ENCODE measurements at places on chromosomes 2 and 18.

GRCh38 chr2:27709326-27709725 lies 45.6 kb downstream of the SLC4A1AP start:
- DNase-seq = no peak

DNA sequence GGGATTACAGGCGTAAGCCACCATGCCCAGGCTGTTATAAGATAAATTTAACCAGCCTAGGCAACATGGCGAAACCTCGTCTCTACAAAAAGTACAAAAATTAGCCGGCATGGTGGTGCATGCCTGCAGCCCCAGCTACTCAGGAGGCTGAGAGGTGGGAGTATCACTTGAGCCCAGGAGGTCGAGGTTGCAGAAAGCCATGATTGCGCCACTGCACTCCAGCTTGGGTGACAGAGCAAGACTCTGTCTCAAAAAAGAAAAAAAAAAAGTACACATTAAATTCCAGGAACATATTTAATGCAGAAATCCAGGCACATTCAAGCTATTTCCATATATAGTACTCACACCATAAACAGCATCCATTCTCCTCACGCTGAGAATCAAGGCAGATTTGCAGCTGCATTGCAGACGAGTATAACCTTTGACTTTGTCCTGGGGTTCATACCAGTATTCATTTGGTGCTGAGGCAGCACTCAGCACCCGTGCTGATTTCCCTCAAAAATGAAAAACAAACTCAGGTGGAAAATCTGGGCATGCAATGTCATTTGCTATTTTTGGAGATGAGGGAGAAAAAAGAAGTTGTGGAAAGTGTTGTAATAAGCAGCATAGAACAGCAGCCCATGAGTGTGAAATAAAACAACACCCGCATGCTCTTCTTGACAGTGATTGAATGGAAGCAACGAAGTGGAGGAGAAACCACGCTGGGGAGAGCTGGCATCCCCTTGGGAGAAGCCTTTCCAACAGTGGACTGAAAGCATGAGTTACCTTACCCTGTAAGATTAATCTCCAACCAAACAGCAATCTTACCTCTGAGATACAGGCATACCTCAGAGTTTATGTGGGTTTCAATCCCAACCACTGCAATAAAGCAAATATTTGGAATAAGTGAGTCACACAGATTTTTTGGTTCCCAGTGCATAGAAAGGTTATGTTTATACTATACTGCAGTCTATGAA lies 46.8 kb upstream of the ANXA4 start:
- DNase-seq = no peak

DNA sequence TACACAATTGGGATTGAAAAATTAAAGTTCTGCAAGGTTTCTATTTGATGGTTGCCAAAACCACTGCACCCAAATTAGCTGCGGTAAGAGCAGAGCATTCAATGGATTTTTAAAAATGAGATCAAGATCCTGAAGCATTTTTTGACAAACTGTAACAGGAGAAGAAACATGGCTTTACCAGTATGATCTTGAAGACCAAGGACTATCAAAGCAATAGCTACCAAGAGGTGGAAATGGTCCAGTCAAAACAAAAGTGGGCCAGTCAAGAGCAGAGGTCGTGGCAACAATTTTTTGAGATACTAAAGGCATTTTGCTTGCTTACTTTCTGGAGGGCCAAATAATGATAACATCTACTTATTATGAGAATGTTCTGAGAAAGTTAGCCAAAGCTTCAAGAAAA lies 186.8 kb downstream of the RDH14 start:
- no peak for DNase-seq

DNA sequence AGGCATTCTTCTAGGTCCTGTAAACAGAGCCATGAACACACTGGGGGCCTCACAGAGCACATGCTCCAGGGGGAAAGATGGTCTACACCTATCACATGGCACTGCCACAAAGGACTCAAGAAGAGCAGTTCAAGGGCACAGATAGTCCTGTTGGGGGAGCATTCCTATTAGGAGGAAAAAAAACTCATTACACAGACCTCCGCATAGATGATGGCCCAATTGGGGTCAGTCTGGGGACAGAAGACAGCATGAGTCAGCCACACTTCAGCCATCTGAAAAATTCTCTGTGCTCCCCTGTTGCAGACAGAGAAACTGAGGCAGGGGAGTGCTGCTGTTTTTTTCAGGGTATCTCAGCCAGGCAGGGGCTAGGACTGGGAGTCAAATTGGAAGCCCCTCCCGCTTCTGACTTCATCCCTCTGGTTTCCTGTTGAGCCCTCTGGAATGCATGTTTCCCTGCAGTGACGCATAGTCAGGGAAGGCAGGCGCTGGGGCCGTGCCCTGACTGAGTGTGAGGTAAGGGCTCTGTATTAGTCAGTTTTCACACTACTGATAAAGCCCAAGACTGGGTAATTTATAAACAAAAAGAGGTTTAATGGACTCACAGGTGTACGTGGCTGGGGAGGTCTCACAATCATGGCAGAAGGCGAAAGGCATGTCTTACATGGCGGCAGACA lies 67.9 kb downstream of the RHOB start:
- no peak for DNase-seq

DNA sequence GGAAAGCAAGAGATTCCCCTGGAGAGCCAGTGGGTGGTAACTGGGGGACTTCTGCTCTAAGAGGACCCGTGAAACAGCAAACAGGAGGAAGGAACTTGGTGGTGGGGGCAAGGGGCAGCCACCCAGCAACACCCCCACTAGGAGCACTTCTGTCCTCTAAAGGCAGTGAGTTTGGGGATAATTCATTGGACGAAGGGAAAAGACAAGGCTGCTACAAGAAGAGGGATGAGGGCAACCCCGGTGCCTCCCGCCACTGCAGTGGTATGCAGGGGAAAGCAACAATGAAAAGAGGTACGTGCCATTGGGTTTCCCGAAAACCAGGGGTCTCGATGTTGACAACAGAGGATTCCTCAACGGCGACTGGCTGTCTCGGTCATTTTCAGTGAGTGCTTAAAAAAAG lies 9.1 kb downstream of the RPL31 start:
- DNase-seq = no peak

DNA sequence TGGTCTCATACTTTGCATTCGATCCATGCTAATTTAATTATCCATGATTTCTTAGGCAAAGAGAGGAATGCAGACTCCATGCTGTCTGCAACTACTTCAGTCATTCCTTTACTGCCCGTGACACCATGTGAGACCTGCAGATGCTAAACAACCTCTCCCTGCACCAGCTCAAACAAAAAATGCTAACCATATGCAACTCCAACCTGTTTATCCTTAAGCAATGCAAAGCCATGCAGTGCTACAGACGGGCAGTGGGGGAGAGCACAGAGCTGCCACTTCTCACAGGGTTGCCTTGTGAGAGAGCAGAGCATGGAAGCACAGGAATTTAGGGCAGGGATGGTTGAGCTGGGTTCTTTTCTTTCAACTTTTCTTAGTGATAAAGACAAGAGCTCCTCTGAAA lies 74.9 kb upstream of the KLHL14 start:
- DNase-seq = no peak

- DNase-seq = peak; percentile 74
Observed at GRCh38 chr18:35477497-35477896, 20.3 kb downstream of the INO80C start.

DNA sequence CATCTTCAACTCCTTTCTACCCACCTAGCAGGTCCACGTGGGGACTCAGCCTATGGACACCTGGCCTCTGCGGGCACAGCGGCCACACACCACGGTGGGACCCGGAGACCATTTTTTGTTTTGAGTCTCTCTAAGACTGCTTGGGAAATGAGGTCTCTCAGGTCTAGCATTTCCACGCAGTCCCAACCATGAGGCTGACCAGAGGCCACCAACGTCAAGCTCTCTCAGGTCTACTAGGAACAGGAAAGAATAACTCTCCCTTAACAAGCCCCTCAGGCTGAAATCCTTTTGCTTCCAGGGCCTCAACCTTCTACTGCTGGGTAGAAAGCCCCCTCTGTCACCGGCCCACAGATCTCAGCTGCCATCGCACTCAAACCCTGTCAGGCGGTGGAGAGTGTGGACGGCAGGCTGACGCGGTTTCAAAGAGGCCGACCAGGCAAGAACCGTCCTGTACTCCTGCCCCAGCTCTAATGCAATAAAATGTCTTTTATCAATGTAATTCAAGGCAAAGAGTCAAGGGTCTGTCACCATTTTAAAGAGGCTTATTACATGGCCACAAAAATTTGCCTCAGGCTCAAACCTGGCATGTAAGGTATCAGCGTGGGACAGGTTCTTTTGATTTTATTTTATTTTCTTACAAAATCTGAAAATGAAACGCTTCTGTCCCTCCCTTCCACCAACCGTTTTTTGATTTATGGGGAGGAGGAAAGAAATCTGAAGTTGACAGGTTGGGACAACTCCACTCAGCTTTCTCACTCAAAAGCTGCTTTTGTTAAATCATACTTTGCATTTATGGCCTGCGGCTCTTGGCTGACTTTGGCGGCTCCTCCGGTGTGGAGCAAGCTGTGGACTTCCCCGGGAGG lies 74.0 kb downstream of the BCL11A start:
- no peak for DNase-seq

GRCh38 chr18:50797142-50797541 lies 22.7 kb downstream of the MRO start:
- DNase-seq = no peak

GRCh38 chr2:82226441-82226840 lies 1921.9 kb upstream of the LRRTM1 start:
- DNase-seq = no peak

DNA sequence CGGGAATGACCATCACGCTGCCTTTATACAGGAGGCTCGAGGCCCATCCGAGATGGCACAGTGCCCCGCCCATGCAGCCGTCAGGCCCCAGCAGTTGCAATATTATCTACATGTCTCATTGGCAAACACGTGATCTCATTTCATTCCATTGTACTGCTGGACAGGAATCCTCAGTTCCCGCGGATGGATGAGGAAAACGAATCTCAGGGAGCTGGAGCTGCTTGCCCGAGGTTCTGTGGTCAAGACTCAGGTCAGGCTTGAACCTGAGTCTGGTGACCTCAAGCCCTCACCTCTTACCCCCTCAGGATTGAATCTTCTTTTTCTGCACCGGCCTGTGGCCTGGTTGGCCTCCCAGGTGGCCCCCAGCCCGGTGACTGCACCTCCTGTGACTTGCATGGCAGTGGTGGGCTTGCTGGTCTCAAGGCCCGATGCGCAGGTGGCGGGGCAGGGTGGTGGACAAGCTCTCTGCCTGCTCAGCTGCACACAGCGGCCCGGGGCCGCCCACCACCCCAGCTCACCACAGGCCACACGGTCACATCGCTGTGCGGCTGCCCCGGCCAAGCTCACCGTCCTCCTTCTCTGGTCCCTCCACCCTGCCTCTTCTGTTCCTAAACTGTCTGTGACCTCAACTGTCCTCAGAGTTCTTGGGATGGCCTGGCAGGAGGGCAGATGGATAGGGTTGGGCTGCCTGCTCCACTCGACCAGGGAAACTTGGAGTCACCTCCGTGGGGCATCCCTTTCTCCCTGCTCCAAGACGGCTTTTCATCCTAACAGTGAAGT lies 52.0 kb upstream of the HS6ST1 start:
- DNase-seq = no peak

DNA sequence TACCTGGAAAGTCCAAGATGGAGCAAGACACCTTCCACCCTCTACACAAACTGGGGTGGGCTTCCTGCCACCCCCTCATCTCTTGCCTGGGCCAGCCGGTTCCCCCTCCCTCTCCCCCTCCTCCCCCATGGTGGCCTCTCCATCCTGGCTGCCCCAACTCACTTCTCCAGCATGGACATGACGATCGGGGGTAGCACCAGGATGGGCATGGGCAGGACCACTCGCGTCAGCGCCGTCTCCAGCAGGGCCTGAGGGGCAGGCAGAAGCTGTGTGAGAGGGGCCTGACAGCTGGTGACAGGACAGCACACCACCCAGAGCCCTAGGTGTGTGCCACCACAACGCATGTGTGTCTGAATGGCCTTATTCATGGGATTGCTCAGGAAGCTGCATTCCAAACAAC lies 51.0 kb downstream of the EMX1 start:
- DNase-seq = no peak

DNA sequence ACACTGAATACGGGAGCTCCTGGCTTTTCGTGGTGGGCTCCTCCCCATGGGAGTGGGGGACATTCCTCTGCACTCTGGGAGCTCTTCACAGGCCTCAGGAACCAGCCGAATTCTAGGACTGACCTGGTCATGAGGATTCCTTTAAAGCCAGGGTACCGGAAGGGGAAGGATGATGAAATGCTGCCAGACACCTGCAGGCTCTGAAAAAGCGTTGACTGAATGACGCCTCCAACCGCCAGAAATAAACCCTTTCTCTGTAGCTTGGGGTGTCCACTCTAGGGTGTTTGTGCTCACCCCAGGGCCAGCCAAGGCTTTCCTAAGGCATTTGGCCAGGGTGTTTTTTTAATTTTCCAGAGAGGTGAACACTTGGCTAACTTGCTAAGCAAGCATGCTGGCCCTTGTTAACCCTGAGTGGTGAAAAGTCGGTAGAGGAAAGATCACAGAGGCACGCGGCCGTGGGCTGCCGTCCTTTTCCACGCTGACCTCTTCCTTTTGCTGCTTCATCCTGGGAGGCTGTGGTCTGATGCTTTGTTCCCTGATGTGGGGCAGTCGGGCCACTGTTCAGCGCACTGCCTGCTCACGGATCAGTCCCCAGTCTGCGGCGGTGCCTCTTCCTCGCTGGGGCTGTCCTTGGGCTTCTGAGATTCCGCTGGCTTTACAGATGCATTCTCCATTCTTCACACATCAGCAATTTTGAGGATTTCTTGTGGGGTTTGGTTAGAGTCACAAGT lies 32.0 kb downstream of the IMPA2 start:
- DNase-seq = no peak

DNA sequence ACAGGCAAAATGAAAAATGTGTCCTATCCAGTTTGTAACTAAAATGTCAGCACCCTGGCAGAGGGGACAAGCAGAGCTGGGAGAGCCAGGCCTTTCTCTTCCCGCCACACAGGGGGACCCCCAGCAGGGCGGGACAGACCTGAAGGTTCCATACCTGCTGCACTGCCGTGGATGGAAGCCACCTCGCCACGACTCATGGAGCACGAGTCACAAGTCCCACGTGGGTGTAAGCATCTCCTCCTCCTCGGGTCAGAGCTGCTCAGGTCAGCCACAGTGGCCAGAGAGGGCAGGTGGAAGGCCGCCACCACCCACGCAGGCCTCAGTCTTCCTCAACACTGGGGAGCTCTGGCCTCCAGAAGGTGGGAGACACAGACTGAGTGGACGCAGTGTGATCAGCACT lies 21.0 kb downstream of the C1QL2 start:
- DNase-seq = no peak

DNA sequence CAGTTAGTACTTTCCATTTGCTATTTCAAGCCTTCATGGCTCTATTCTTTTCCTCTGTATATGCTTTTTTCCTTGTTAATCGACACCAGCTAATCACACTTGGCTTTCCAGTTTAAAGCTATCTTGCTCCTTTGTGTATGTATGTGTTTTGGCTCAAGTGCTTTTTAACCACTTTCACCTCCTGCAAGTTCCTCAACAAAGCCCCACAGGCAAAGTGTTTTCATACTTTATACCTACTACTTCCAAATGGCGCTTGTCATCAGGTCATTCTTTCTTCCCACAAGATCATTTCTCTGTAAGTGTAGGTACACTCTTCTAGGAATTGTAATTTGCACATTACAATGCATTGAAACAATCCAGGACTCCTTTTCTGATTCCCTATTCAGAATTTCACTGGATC lies 64.0 kb upstream of the FIGN start:
- DNase-seq = no peak

GRCh38 chr18:58225101-58225500 lies 181.1 kb downstream of the NEDD4L start:
- no peak for DNase-seq
